AG09309 (cell line): ENCODE measurements at places on chromosomes 4 and X.

- peak; percentile 82 for DNase-seq
Observed at GRCh38 chr4:185112104-185112503, 31.0 kb upstream of the SLC25A4 start.

- DNase-seq: no peak
Observed at GRCh38 chr4:7790999-7791398, 148.7 kb downstream of the AFAP1 start.

- no peak for DNase-seq
Observed at GRCh38 chrX:81355436-81355835, 153.5 kb downstream of the SH3BGRL start.

DNA sequence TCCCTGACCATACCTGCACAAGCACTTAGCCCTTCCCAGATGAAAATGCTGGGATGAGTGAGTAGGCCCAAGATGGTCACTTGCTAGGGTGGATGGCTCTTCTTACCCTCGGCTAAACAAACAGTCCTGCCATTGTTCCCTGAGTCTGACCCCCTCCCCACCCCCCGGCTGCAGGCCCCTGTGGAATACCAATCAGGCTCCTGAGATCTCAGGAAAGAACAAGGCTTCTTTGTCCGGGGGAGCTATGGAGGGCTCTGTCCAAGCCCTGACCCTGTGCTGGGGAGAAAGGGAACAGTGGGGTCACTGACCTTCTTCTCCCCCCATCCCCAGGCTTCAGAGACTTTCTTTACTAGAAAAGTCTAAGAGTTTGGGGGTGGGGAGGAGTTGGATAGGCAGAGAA, 6.0 kb downstream of the PLP1 start:
- no peak for DNase-seq

DNA sequence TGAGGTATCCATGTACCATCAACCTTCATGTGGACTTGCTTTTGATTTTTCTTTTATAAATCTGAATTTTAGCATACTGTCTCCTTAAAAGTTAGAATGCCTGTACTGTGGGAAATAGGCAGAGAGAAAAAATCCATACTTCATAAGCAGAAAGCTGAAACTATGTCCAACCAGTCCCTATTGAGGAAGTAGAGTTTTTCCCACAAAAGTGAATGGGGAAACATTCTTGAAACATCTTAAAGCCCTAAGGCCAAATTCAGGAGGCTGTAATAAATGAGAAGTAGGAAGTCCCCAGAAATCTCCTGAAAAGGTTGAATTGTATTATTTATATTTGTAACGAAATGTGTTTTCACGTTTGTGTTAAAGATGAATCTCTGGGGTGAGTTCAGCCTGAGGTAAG, 56.3 kb downstream of the ENOX2 start:
- no peak for DNase-seq

- DNase-seq: no peak
Observed at GRCh38 chr4:187227907-187228704, 504.4 kb upstream of the FAT1 start.

DNA sequence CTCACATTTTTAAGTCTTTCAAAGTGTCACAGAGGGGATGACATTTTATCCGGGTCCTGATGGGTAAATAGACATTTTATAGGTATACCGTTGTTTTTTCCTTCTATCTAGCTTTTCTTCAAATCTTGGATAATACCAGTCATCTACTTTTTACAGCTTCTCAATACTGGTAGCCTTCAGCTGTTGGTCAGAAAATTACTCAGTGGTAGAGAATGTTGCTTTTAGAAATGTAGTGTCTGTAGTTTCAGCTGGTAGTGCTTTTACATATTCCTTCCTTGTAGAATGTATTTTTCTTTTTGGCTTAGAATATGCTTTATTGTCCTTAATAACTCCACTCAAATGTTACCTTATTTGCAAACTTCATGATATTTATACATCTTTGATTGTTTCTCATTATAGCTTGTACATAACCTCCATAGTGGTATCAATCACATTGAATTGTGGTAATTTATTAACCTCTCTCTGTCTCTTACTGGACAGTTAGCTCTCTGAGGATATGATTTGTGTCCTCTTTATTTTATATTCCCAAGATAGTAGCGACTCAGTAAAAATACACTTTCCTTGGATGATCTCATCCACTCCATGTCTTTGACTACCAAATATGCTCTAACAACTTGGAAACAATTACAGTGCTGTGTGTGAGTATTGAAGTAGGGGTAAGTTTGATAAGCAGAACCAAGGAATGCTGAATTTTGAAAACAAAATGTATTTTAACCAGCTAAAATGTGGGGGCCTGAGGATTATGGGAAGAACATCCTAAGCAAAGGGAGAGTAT, 53.8 kb downstream of the RAP1GDS1 start:
- DNase-seq: no peak

DNA sequence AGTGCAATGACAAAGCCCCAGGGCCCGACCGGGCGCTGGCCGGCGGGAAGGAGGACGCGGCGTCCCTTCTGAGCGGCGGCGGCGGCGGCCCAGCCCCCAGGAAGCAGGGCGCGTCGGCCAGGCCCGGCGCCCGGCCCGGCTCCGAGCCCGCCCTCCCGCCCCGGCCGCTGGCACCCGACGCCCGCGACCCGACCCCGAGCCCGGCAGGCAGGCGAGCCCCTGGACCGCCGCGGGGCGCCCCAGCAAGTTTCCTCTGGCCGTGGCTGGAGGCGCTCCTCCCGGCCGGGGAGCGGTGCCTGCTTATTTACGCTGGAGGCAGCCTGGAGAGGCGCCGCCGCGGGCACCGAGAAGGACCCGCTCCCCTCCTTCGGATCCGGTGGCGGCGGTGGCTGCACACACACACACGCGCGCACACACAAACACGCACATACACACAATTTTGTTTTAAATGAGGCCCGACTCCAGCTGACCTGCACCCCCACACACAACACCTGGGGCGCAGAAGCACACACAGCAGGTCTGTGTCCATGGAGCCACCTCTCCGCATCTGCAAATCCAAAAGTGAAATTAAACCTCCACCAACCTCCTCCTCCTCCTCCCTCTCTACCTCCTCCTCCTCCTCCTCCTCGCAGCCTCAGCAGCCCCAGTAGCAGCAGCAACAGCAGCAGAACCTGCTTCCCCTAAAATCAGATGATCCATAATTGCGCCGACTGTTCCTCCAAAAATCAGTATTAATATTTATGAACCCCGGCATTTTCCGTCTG, 669 bp downstream of the IRF2 start:
- DNase-seq: no peak

- no peak for DNase-seq
Observed at GRCh38 chr4:70269674-70270073, 27.3 kb downstream of the CSN3 start.

DNA sequence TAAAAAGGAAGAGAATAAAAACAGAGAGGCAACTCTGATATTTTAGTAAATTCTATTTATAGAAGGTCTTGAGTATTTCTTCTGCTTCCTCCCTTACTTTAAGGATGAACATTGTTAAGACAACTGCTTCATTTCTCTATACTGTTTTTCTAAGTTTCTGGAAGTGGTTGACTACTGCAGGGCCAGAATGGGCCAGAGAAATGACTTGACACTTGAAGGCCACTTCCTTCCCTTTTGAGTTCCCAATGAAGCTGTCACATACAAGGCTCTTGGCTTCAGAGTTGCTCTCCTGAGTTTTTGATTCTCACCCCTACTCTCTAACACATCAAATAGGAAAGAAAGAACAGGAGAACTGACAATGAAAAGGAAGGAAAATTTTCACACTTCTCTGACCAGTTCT, 37.6 kb downstream of the PKD2 start:
- no peak for DNase-seq

GRCh38 chr4:26372525-26373172, 51.8 kb downstream of the RBPJ start:
- no peak for DNase-seq

DNA sequence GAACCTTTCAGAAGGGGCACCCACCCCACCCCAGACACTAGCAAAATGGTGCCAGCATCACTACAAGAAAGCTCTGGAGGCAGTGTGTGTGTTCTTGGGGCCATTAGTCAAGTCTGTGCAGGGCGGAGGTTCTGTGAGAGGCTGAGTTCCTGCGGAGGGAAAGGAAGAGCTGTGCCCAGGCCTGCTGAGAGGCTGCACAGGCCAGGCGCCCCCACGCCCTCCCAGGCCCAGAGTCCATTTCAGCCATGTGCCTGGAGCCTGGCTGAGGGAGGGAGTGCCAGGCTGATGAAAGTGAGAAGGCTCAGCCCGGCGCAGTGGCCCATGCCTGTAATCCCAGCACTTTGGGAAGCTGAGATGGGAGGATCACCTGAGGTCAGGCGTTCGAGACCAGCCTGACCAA, 90.0 kb downstream of the DCTD start:
- DNase-seq: no peak

DNA sequence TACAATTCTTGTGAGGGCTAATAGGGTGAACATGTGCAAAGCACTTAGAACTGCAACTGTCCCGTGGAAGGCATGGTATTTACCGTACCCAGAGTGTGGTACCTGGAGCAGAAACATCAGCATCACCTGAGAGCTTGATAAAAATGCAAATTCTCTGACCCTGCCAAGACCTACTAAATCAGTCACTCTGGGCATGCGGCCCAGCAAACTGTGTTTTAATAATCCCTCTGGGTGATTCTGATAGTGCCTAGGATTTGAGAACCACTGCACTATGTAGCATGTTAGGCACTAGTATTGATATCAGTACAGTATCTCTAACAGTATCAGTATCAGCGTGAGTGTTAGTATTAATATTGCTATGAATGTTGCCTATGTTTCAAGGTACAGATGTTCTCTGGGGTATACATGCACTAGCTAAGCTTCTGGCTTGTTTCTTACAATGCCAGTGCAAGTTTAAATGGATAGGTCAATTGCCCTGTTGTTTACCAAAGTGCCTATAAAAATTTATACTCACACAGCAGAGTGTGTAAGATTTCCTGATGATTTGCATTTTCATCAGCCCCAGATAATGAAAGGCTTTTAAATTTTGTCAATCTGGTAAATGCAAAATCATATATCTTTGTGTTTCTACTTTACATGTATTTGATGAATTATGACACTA, 354.0 kb downstream of the HS3ST1 start:
- DNase-seq: no peak

DNA sequence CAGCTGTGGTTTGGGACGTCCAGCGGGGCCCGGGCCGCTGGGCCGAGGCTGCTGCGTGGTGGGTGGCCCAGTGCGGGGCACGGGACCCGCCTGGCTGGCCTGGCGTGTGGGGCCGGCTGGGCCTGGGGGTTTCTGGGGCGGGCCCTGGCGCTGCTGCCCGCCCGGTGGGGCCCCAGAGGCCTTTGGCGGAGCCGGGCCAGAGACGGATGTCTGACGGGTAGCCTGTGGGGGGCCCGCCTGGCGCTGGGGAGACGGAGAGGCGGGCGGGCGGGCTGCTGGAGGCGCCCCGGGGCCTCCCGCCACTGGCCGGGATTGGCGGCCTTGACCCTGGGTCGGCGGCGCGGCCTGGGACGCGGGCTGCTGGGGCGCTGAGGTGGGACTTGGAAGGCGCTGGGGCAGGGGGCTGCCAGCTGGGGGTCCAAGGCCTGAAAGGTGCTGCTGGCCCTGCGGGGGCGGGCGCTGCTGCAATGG, 8.1 kb upstream of the TIMP1 start:
- DNase-seq: no peak

GRCh38 chr4:47531241-47531953, 46.3 kb downstream of the ATP10D start:
- DNase-seq: no peak

DNA sequence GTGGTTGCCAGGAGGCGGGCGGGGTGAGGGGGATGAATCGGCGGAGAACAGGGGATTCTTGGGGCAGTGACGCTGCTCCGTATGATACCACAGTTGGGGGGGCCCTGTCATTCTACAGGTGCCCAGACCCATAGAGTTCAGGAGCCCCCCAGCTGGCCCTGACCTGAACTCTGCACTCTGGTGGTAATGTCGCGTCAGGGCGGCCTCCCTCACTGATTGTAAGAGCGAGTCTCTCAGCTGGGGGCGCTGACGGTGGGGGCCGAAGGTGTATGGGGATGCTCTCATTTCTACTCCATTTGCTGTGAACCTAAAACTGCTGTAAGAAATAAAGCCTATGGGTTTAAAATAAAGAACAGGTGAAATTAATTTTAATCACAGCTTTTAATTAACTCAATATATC, 91.8 kb upstream of the PSAPL1 start:
- DNase-seq: no peak

DNA sequence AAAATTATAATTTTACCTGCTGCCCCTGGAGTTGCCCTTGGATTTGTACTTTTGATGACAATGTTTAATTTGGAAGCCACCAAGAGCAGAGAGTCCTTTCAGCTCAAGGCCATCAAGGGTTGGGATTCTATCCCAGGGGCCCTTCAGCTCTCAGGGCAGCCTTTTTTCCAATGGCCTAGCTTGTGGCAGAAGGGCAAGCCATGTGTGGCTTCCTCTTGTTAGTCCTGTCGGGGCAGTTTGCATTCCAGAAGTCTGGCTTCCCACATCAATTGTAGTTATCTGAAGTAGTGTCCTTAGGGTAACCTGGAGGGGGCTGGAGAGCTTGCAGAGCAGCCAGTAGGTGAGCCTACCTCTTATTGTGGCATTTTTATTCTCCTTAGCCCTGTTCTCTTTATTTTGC, 569.4 kb downstream of the TRAM1L1 start:
- DNase-seq: no peak

DNA sequence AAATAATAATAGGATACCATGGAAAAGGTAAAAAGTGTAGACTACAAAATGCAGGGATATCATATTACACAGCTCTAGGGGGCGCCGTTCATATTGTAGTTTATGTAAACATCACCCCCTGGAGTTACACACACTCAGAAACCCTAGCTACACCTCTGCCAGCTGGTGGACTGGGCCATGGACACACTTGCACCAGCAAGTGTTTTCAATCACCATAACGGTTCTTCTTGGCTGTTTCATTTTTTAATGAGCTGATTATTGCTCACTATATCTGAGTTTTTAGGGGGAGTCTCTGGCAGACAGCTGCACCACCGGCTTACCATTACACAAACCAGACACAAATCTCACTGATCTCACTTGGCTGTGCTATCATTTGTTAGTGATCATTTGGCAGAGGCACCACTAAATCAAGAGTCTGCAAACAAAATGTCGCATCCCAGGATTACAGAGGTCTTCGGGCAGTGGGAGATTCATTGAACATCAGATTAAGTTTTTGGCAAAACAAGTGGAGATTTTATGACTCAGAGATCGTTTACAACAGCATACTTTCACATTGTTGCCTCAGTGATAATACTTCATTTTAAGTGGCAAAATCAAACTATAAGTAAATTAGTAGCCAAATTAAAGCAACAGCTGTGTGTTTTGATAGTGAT, 185.7 kb downstream of the UNC5C start:
- DNase-seq: no peak
